Muscle of back (tissue), 13 donors: ENCODE measurements at places on chromosomes 5 and 9.

GRCh38 chr5:119948162-119948561, 318.8 kb downstream of the FAM170A start:
- no peak for DNase-seq

DNA sequence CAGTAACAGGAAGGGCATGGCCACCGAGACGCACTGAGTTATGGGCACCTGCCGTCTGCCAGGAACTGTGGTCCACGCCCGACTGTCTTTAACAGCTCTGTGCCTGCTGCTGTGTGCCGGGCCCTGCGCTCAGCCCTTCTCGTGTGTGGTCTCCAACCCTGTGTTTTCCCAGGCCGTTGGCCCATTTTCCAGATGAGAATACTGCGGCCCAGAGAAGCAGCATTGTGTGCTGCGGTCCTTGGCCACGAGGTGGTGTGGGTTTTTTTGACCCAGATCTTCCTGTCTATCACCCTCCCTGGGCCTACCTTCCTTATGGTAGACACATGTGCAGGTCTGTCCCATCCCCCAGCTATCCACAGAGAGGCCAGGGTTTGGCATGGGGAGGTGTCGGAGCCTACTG, 47.0 kb downstream of the RXRA start:
- no peak for DNase-seq

- no peak for DNase-seq
These were observed 53.8 kb downstream of the RAD23B start for GRCh38 chr9:107336718-107337360.

DNA sequence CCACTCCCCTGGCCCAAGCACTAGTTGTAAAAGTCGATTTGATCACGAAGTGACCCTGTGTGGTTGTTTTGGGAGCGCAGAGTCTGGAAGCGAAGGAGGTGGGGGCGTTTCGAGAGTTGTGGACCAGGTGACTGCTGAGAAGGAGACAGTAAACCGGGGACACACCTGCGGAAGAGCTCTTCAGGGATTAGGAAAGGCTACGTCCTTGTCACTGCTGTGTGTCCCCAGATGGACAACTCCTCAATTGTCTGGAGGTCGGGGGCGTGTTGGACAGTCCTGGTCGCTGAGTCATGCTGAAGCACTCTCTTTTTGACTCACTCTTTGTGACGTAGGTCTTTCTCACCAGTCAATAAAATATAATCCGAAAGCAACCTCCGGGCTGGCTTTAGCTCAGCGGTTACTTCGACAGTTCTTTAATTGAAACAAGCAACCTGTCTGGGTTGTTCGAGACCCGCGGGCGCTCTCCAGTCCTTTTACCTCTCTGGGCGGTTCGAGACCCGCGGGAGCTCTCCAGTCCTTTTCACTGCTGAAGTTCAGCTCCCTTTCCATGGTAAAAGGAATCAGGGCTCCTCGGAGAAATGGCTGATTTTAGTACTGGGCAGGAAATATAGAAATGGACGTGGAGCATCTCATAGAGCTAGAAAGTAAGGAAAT, 10.8 kb downstream of the ZMAT2 start:
- peak; percentile 93 for DNase-seq

DNA sequence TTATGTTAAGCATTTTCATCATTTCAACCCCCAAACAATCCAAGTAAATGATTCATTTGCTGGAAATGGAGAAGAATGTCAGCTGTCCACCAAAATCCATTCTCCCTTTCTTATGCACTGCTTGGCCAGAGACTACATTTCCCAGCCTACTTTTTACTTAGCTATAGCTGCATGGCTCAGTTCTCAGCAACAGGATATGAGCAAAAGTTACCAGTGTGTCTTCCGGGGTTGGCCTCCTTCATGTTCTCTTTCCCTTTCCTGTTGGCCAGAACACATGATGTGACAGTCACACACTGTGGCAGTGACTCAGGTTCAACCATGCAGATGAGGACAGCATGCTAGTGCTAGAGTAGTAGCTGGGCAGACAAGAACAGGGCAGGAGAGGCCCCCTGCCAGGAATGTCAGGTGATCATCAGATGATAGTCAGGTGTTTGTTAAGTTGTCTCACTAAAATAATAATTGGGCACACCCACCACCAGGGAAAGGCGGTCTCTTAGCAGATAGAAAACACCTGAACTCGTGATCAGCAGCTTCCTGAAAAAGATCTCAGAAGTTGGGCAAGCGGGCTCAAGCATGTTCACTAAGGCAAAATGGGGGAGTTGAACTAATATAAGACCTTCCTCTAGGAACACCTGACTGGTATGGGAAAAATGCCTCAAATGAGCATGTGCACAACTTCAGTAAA, 12.2 kb downstream of the GPR150 start:
- DNase-seq, result no peak

GRCh38 chr9:101172616-101173015, 144.1 kb downstream of the PLPPR1 start:
- DNase-seq, result no peak
